ENCODE measurements at places on chromosomes 4 and X. TPM values are rescaled to one million over a fixed set of nuclear protein-coding genes. Genes with fewer than 3 reads are reported as not detected.

The SYTL5 gene
- total RNA-seq: 1.5 TPM

The PDGFC gene
- 67.3 TPM for total RNA-seq

The SPANXA2 gene
- not detected for total RNA-seq

The PF4V1 gene
- not detected for total RNA-seq

The MAGEH1 gene
- total RNA-seq: 16.5 TPM

The ZNF157 gene
- total RNA-seq: 0.17 TPM

The CXCL6 gene
- total RNA-seq: 0.77 TPM

The MAGED4 gene
- 26.9 TPM for total RNA-seq

All from fibroblast of lung (primary cell).